ENCODE measurements at places on chromosomes 5 and 9. TPM values are rescaled to one million over a fixed set of nuclear protein-coding genes. Genes with fewer than 3 reads are reported as not detected.
A peak's percentile ranks its signal among the peaks of the same experiment; 100 is the strongest.

- no peak for DNase-seq
- H3K36me3 ChIP-seq = no peaks in the 10 kb centered on the region
- H3K4me1 ChIP-seq = peaks cover 2% of the 10 kb centered on the region
- H3K27me3 ChIP-seq = no peaks in the 10 kb centered on the region
- H3K27ac ChIP-seq = peak overlapping the region; percentile 39
These were observed 390.1 kb downstream of the CCDC171 start for GRCh38 chr9:15942831-15943424.

DNA sequence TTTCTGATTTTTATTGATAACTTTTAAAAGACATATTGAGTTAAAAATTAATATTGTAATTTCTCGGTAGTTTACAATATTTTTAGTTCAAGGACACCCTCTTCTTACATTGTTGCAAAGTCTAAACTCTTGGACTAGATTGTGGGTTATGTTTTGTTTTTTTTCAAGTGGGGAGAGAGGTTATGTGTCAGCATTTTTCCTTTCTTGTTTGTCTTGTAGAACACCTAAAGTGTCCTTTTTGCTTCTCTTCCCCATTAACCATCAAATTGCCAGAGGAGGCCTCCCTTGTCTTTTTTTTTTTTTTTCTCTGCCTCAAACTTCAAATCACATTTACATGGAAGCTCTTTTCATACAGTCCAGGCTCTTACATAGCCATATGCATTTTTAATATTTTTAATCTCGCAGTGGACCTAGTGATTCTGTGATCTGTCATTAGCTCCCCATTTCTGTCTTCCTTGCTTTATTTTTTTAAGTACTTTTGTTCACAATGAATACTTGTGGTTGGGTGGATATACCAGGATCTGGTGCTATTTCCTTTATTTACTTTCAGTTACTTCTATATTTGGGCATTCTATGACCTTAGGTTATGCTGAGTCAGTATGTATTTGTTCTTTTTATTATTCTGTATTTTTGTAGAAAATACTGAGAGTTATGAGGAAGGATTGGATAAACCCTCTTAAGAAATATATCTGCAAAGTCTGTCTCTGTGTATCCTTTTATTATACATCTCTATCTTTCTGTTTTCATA is 2280.6 kb upstream of the ACO1 start:
- no peak for DNase-seq
- no peak overlapping the region for H3K4me3 ChIP-seq
- no peak overlapping the region for H3K27ac ChIP-seq
- no peaks in the 10 kb centered on the region for H3K4me1 ChIP-seq
- H3K27me3 ChIP-seq = no peaks in the 10 kb centered on the region
- H3K36me3 ChIP-seq = peaks cover 4% of the 10 kb centered on the region

DNA sequence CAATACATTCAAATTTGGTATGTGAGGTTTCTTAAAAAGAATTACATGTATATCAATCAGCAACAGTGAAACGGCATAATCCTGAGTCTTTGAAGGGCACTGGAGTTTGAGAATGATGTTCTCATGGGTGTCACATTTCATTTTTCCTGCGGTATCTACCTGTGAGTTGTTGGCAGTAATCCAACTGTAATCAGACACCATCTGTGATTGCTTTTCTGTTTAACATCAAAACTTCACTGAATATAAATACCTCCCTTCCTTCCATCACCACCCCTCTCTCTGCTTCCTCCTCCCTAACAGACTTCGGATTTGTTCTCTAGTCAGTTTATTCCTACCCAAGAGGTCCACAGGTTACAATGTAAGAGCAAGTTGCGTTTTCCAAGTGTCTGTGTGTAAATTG is 275.2 kb upstream of the PCSK5 start:
- no peak overlapping the region for H3K27ac ChIP-seq
- H3K27me3 ChIP-seq = peaks cover 2% of the 10 kb centered on the region
- no peaks in the 10 kb centered on the region for H3K36me3 ChIP-seq
- DNase-seq = no peak
- H3K4me1 ChIP-seq = peaks cover 19% of the 10 kb centered on the region

DNA sequence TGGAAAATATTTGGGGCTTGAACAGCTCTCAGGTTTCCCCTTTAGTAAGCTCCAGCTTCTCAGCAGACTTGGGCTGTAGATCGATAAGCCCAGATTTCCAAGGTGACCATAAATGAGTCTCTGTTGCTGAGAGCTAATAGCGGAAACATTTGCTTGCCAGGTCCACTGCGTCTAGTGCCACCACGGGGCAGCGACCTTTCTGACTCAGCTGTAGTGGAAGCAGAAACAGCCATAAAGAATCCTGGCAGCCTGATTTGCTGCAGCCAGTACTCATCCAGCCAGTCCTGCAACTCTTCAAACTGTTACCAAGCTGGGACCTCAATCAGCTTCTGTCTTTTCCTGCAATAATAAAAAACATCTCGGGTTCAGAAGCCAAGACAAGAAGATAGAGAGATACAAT is 241.7 kb downstream of the DOCK8 start:
- peaks cover 3% of the 10 kb centered on the region for H3K4me1 ChIP-seq
- H3K27me3 ChIP-seq = no peaks in the 10 kb centered on the region
- no peak overlapping the region for H3K4me3 ChIP-seq
- no peaks in the 10 kb centered on the region for H3K36me3 ChIP-seq

HAVCR1 gene
- not detected for total RNA-seq

All from neural crest cell (in vitro differentiated cells).